H1 (cell line): ENCODE measurements at places on chromosomes 1 and 21. TPM values are rescaled to one million over a fixed set of nuclear protein-coding genes. Genes with fewer than 3 reads are reported as not detected.

- no peak for DNase-seq
Measured at GRCh38 chr1:99645699-99646531, at the start of gene PALMD. TSS of gene PALMD (plus strand) at chr1:99646113. CDS start at chr1:99646318, 205 bp downstream.

- no peak for DNase-seq
Measured at GRCh38 chr1:97364086-97364485, 556.7 kb downstream of the DPYD start.

DNA sequence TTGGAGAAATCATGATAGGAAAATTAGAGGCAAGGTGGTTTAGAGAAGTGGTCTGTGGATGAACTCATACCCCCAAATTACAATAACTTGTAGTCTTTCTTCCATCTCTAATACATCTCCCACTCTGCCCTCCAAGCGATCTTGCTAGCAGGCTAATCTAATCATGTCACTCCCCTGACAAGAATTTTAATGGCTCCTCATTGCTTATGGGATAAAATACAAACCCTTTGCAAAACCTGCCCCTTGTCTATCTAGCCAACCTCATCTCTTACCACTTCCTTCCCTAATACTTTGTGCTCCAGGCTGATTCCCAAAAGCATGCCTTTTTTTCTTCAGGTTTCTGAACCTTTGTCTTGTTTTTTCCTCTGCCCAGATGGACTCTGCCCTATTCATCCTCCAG, 71.3 kb upstream of the LRRN2 start:
- DNase-seq = no peak

DNA sequence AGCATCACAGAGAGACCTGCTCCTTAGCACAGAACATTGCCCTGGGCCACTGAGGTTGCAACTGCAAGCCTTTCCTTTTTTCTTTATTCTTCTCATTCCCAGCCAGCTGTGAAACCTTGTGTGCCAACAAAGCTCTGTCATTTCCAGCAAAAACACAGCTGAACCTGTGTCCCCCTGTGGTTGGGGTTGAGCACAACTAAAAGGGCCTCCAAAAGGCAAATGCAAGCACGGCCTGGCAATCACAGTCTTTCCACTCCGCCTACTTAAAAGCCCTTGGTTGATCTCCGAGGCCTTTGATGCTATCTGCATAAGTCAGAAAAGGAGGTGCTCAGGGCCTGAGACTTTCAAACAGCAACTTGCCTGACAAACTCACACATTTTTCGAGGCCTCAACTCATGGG, 32.7 kb downstream of the SUSD4 start:
- DNase-seq = no peak

GRCh38 chr1:212700892-212701819, 1.5 kb upstream of the BATF3 start:
- DNase-seq = peak; percentile 17

DNA sequence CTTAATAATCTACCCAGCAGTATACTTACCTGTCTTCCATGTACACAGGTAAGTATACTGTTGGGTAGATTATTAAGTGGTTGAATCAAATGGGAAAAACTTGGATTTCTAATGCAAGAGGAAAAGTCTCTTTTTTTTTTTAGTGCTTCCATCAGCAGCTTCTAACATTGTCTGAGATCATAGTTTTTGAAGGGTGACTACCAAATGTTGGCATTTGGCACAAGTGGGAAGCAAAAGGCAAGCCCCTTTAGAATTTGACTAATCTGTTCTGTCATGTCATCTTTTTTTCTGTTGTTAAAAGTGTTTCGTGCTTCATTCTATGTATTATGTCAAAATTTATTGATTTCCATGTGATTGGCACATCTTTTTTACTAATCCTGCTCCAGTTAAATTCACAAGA, 547 bp downstream of the FMO1 start:
- DNase-seq = no peak

- no peak for DNase-seq
Measured at GRCh38 chr1:12634156-12634555, 9.7 kb upstream of the AADACL4 start.

DNA sequence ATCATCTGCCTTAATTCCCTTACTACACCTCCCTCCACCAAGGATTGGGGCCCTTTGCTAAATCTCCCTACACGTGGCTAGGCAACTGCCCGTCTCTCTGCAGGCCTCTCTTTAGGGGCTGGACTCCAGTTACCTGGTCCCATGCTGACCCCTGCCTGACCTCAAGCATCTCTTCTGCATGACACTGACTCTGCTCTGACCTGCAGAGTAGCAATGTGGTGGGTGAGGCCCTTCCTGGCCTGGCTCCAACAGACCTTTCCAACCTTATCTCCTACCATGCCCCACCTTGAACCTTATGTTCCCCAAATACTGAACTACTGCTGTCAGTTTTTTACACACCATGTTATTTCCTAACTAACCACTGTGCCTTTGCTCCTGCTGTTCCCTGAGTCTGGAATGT, 45.9 kb upstream of the EPS15 start:
- DNase-seq = no peak

The PLA2G2C gene
- not detected in 2 replicates for total RNA-seq

The MEX3A gene
- 52.4 and 54.7 TPM in 2 replicates for total RNA-seq

The B4GALT2 gene
- 56.5 and 60.6 TPM in 2 replicates for total RNA-seq

The ANXA9 gene
- total RNA-seq = 1.5 and 1.8 TPM in 2 replicates

The DNASE2B gene
- total RNA-seq = not detected in 2 replicates

The ROR1 gene
- total RNA-seq = 70.3 and 73.6 TPM in 2 replicates
